Activated CD4-positive, alpha-beta T cell treated with anti-CD3 and anti-CD28 coated beads, Interleukin-2, amount 10 ng/mL, durations not matched to agents 24 days and 14 days (primary cell): ENCODE measurements at places on chromosomes 2 and 18.

GRCh38 chr18:62954366-62954765 is 239.0 kb downstream of the PHLPP1 start:
- no peak for DNase-seq

GRCh38 chr2:68157002-68157401 is 686 bp upstream of the PNO1 start:
- DNase-seq, result no peak

DNA sequence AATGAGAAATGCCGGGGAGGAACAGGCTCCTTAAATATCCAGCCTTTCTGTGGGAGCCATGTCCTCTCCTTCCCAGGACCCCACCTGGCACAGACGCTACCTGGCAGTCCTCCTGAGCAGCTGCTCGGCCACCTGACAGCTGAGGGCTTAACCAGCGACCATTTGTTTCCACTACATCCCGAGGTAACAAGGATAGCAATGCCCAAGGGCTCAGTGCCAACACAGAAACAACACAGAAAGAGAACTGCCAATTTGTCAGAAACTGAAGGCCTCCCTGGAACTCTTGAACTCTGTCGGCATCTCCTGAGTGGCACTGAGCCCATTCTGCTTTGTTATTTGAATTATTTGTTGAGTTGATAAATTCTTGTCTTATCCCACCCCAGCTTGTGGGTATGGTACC is 122.2 kb upstream of the ARHGAP28 start:
- DNase-seq, result no peak

GRCh38 chr2:126317790-126318431 is 338.0 kb upstream of the GYPC start:
- no peak for DNase-seq

DNA sequence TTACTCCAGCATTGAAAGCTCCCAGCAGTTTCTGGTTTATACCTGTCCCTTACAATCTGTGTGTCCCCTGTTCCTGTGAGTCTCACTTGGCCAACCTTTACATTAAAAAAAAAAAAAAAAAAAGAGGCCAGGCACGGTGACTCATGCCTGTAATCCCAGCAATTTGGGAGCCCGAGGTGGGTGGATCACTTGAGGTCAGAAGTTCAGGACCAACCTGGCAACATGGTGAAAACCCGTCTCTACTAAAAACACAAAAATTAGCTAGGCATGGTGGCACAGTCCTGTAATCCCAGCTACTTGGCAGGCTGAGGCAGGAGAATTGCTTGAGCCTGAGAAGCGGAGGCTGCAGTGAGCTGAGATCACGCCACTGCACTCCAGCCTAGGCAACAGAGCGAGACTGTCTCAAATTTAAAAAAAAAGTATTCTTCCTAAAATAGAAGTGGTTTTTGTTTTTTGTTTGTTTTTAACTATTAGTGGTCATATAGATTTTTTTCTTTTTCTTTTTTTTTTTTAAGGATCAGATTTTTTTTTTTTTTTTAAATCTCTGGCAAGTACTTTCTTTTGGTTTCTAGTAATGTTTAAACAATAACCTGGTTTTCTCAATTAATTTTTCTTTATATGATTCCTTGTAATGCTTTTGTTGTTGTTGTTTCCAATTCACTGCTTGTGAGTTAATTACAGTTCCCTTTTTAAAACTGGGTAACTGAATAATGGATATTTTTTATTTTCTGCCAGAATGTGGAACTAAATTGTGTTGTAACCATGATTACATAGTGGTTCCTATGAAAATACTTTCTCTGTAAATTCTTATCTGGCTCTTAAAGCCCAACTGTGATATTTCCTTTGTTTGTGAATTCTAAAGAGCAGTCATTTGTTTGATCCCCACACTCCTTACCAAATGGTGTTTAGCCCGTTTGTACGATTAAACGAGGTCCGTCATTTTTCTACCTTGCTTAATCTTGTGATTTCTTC is 116.8 kb downstream of the CTAGE1 start:
- no peak for DNase-seq

GRCh38 chr2:60213865-60214625 is 339.4 kb downstream of the BCL11A start:
- no peak for DNase-seq

DNA sequence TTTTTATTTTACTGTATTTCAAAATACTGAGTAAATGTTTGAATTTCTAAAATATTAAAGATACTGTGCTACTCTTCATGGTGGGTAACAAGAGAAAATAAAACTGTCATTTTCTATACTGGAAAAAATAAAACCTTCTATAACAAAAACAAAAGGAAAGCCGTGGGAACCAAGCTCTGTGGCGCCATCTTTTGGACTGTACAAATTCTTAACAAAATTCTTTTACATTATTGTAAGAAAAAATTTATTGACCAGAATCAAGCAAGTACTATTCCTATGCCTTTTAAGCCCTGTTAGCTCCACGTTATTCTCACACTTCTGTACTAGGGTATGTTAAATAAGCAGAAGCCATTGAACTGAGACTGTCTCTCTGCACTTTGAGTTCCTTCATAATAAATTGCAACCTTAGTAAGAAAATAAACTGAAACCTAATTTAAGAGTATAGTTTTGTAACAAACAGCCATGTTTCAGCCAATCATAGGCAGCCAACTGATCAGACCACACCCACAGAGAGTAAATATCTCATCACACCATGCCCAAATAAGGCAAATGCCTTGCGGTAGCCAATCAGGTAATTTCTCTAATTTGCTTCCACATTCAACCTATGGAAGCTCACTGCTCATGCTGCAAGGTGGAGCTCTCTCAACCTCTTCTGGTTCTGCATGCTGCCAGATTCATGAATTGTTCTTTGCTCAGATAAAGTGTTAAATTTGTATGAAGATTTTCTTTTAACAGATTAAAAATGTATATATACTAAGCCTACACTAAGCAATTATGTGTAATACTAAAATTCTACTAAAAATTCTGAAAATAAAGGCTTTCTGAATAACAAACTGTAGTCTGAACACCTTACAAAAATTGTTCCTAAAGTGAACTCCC is 42.2 kb downstream of the HIBCH start:
- DNase-seq, result peak; percentile 67

DNA sequence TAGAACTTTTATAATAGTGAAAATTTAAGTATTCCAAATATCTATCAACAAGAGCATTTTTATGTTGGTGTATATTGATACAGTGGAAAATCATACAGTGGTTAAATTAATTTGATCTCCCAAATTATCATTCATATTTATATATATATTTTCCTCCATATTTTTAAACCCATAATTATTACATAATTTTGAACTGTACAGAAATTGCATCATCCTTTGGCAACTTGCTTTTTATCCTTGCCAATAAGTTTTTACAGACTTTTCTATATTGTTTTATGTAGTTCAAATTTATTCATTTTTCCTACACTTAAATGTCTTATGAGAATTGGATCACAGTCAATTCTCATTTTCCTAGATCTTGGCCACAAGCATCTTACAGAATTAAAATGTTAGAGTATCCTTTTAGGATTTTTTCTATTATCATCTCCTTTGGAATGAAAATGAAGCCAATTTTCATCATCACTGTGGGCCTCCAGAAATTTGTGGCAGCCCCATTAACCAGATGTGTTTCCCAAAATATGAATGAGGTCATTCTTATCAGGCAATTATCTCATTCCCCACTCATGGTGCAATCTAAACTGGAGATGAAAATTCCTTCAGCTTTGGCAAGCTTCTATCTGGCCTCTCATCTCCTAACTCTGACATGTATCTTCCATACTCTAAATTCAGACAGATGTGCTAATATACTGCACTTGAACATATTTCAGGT is 94.2 kb upstream of the DLGAP1 start:
- no peak for DNase-seq

- no peak for DNase-seq
Observed at GRCh38 chr18:34158881-34159690, 65.6 kb downstream of the NOL4 start.

- DNase-seq, result no peak
Observed at GRCh38 chr2:237064203-237065070, 21.3 kb upstream of the COPS8 start.

- no peak for DNase-seq
Observed at GRCh38 chr2:181203412-181203811, 223.0 kb downstream of the UBE2E3 start.

DNA sequence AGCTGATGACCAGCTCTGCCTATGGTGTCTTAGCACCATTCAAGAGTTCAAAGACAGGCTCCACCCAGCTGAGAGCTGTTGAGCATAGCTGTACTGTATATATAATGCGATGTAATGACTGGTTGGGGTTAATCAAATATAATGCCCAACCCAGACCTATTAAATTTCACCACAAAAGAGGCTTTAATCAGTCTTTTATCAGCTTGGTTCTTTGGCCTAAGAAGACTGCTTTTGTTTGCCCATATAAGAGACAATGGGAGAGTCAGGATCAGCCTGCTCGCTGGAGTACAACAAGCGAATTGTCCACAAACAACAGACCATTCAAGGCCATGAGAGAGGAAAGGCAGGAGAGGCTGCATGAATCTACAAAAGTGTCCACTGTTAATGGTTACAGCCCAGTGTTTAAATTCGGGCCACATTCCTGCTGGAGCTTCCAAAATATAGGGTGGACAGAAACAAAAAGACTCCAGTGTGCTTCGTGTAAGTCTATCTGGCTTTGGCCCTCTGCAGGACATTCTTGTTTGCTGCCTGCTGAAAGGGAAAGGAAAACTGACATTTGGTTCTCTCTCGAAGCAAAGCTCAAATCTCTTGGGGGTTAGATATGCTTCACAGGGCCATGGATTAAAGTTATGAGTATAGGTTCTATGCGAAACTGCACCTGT is 299.0 kb upstream of the FBXO11 start:
- DNase-seq, result no peak

DNA sequence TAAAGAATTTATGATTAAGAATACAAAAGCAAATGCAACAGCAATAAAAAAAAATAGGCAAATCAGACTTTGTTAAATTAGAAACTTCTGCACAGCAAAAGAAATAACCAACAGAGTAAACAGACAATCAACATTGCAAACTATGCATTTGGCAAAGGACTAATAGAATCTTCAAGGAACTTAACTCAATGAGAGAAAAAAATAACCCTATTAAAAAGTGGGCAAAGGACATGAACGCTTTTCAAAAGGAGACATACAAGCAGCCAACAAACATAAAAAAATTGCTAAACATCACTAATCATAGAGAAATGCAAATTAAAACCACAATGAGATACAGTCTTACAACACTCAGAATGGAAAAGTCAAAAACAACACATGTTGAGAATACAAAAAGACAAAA is 166.0 kb upstream of the DSEL start:
- DNase-seq, result no peak

DNA sequence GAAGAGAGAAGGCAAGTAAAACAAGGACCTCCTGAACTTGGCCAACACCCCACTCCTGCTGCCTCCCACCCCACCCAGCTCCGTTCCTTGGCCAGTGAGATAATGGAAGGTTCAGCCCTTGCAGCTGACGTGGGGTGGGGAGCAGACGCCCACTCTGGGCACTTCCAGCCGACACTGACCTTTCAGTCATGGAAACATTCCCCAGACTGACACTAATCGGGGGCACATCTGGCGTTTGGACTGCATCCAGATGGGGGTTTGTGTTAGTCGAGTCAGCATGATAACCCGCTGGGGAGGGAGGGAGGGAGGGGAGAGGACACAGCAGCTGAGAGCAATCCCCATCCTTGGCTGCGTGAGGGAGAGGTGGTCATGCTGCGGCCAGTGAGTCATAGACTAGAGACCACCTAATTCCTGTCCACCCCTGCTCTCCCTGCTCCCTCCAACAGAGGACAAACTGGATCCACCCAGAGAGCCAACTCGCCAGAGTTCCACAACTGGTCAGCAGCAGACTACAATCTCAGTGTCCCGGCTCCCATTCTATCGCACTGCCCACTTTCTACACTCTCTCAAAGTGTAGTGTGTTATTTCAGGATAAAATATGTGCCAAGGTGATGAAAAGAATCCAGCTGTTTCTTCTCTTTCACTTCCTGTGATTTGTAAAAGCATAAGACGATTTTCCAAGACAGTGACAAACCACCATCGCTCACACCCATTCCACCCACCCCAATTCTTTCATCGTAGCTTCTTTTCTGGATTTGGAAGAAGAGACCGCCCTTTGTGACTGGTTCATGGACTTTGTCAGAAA is 115.4 kb upstream of the PKDCC start:
- no peak for DNase-seq

DNA sequence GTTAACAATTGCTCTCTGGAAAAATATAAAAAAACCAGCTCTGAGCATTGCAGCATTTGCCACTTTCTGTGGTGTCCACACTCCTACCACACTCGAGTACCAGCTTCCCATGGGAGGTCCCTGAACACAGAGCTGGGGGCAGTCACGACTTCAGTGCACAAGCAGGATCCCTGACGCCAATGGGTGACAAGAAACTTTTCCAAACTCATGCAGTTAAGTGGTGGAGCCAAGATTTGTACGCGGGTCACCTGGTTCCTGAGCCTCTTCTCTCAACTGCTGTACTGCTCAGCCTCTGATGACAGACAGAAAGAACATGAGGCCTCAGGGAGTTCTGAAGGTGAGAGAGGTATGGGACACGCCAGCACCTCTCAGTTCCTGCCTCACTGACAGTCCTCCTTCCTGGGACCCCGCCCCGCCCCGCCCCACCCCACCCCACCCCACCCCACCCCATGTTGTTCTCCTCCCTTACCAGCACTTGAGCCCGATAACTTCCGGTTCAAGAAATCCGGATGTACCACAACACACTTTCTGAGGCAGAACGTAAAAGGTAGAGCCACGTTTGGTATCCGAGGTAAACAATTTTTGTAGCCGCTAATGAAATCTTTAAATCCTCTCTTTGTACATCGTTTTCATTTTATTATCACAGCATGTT is 287.6 kb downstream of the MYCN start:
- DNase-seq, result no peak

DNA sequence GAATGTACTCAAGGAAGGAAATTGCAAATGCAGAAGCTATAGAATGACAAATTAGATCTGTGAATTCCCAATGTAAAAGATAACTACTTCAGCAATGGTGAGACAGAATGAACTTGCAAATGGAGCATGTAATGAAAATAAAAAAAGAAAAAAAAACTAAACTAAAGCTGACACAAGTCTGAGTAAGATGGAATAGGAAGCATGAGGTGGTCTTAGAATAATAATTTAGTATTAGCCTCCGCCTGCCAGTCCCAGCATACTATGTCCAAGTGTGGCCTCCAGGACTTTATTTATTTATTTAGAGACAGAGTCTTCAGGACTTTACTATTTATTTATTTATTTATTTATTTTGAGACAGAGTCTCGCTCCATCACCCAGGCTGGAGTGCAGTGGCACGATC is 37.4 kb upstream of the SLC39A10 start:
- DNase-seq, result no peak

- DNase-seq, result no peak
Observed at GRCh38 chr2:101983928-101984327, 7.8 kb upstream of the IL1R2 start.

- no peak for DNase-seq
Observed at GRCh38 chr18:68263481-68263880, 451.4 kb downstream of the TMX3 start.
